SK-N-SH treated with all-trans-retinoic acid at 6 μM for 48 hours (cell line): ENCODE measurements at places on chromosomes 4 and X.
A peak's percentile ranks its signal among the peaks of the same experiment; 100 is the strongest.

- ATAC-seq, result no peak
These were observed 1.0 kb downstream of the GPR50 start for GRCh38 chrX:151177141-151178027.

- ATAC-seq, result no peak
These were observed 17.8 kb upstream of the RBPJ start for GRCh38 chr4:26303008-26303407.

GRCh38 chr4:98491899-98492559 lies 166.4 kb downstream of the TSPAN5 start:
- ATAC-seq, result peak; percentile 73

- no peak for ATAC-seq
These were observed 325.1 kb upstream of the IGFBP7 start for GRCh38 chr4:57435300-57435699.

DNA sequence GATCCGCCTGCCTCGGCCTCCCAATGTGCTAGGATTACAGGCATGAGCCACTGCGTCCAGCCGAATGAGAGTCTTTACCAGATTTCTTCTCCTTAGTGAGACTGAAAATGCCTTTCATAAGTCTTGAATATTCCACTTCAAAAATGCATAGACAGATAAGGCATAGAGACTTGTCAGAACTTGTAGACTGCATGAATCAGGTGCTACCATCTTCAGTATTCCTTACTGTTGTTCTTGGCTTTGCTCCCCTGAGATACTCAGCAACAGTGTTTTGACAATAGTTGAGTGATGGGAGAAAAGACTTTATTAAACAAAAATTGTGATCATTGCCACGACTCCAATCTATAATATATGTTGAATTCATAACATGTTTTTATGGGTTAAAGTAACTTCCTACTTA lies 11.0 kb downstream of the TKTL2 start:
- no peak for ATAC-seq

DNA sequence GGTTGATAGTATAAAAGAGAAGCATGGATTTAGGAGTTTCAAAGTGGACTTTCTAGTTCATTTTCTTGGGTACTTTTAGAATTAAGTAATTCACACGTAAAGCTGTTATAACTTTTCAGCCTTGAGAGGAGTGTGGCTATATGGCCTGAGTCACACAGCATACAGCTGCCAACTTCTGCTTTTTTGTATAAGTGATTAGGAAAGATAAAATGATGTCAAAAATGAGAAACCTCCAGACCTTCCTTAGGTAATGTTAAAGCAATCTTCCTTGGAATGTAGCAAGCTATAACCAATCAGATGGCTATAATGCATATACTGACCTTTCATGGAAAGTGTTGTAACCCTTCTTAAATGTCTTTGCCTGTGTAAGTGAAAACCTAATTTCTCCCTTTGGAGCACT lies 39.2 kb downstream of the RAB40AL start:
- no peak for ATAC-seq

GRCh38 chrX:12891915-12892506 lies 14.4 kb upstream of the TLR8 start:
- no peak for ATAC-seq

- peak; percentile 92 for ATAC-seq
These were observed 36.3 kb upstream of the REST start for GRCh38 chr4:56871371-56871866.

- peak; percentile 88 for ATAC-seq
These were observed 340.9 kb upstream of the CTSO start for GRCh38 chr4:156294577-156294976.

DNA sequence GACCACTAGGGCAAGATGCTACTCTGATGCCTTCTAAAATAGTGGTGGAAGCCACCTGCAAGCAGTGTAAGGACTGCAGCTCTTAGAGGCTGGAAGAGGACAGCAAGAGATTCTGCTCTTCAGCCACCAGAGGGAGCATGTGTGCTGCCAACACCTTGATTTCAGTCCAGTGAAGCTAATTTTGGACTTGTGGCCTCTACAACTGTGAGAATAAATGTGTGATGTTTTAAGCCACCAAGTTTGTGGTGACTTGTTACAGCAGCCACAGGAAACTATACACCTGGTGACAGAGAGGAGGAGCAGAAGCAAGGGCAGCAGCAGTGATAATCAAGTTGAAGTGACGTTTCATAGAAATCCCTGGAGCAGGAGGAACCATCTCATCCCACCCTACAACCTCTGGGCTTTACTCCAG lies 55.9 kb downstream of the FGFBP1 start:
- ATAC-seq, result peak; percentile 93

DNA sequence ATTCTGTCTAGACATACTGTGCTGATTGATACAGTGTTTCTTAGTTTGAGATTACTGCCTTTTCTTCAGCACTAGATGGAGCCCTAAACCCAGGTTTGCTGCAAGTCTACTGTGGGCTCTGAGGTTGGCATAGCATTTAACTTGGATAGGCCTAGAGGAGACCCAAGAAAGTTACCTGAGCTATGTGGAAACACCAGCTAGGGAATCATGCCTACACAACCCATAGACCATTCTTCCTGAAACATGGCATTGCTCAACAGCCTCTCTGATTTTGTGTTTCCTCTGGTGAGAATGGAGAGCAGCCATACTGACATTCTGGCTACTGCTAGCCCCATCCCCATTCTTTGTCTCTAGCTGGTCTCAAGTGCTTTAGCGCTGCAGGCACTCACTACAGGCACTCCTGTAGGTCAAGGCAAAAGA lies 287.7 kb upstream of the PCDH18 start:
- peak; percentile 96 for ATAC-seq
